IPS-NIHi11 (cell line): ENCODE measurements at places on chromosomes 13 and 19.

- DNase-seq = no peak
Measured at GRCh38 chr19:20060282-20060681, 17.5 kb upstream of the ZNF90 start.

- peak; percentile 46 for DNase-seq
Measured at GRCh38 chr19:32677657-32678056, 2.0 kb downstream of the RGS9BP start.

- DNase-seq = peak; percentile 66
Measured at GRCh38 chr19:48635263-48635965, 1.8 kb downstream of the DBP start.

DNA sequence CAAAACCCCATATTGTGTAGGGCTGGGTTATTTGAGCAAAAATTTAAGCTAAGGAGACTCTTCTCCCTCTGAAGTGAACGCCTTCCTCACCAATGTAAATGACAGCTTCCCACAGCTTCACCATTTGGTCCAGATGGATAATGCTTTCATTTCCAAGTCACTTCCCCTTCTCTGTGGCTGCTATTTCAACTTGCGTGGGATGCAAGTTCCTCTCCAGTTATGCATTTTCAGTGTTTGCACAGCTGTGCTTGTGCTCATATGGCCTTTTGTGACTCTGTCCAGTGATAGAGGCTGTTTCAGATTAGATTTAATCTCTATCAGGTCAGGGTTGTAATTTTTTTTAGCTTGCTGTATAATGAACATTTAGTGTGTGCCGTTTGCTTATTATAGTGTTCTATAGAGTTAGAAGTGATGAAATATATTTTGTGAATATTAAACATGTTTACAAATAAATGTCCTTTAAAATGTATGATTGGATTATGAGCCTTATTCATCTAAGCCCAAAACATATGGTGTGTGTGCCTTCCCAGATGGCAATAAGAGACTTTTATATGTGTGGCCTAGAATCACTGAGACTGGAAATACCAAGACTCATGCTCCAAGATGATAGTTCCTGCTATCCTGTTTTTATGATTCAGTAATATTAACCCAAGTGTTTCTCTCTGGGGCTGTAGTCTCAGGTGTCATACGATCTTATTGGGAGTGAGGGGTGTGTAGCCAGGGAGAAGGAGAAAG, 86.6 kb downstream of the TNFRSF19 start:
- DNase-seq = no peak

GRCh38 chr13:34430294-34430693, 511.8 kb upstream of the NBEA start:
- no peak for DNase-seq

DNA sequence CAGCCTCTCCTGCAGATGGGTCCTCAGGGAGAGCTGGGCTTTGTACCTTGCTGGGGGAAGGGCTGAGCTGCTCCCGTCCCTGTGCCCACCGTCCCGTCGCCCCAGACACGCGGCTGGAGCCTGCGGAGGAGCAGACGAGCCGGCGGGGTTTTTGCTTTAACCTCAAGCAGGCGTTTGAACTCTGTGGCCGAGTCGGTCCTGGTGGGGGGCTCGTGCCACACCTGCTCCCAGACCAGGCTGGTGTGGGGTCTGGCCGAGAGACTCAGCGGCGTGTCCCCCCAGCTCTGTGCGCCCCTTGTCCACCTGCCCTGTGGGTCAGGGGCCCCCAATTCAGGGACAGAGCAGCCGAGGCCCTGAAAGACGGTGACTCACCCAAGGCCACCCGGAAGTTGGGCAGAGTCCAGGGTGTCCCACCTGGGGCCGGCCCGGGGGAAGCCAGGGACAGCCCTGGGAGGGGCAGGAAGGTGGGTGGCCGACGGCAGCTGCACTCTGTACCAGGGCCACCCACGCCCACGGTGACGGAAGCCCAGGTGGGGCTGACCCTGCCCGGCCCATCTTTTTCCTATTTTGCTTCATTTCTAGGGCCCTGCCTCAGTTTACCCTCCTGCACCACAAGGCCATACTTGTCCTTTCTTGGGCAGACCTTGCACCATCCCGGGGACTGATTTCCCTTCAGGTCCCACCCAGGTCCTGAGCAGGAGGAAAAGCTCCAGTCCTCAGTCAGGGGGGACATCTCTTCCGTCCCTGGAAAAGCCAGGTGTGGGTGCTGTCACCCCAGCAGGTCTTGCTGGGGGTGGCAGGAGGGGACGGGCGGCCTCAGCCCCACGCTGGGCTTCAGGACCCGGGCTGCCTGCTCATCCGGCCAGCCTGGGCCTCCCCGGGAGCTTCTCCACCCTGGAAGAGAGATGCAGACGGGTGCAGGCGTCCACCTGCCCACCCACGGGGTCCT, 5.3 kb downstream of the EFNA2 start:
- DNase-seq = no peak

- no peak for DNase-seq
Measured at GRCh38 chr13:25827831-25828465, 223.9 kb downstream of the SHISA2 start.

DNA sequence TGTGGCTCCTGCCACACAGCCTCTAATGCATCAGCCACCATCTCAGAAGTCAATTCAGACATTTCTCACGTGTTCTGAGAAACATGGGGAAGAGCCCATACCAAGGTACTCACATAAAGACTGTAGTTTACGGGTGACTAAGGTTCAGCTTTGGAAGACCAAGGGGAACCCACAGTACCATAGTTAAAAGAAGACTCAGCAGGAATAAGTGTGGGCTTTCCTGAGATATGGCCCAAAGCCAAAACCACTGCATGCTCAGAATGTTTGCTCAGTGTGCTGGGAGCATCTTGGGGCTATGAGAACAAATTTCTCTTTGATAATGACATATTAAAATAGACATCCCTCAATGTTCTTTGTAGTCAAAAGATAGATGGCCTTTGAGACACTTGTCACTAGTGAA, 283.8 kb downstream of the DCT start:
- DNase-seq = no peak

GRCh38 chr13:51397262-51397941, 55.4 kb downstream of the INTS6 start:
- DNase-seq = peak; percentile 12

DNA sequence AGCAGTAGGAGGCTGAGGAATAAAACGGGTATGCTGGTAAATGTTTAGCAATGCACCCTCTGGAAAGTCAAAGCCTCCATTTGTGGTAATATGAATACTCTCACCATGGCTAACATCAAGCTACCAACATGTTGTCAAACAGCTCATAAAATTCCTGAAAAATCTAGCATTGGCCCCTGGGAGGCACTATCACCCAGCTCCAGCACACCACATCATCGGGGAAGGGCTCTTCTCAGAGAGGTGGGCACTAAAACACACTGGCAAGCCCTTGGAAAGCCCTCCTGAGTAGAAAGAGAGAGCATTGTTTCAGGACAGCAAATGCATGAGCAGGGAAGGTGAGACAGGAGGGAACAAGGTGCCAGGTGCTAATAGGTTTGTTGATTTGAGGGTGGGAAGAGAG, 53.9 kb upstream of the FLT1 start:
- DNase-seq = peak; percentile 45

GRCh38 chr13:59444210-59444857, 719.4 kb downstream of the DIAPH3 start:
- DNase-seq = no peak

DNA sequence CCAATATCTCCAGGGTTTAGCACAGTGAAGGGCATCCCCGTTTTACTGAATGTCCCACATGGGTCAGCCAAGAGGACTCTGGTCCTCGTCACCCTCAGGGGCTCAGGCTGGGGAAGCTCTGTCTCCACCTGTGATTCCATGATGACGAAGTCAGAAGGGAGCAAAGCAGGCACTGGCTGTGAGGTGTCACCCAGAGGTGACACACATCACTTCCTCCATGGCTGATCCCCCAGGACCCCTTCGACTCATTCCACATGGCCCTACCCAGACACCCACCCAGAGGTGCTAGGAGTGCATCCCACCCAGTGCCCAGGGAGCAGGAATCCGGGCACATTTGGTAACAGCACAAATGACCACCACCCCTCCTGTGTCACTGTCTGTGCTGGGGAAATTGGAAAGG, 145.2 kb upstream of the VSTM2B start:
- DNase-seq = no peak

DNA sequence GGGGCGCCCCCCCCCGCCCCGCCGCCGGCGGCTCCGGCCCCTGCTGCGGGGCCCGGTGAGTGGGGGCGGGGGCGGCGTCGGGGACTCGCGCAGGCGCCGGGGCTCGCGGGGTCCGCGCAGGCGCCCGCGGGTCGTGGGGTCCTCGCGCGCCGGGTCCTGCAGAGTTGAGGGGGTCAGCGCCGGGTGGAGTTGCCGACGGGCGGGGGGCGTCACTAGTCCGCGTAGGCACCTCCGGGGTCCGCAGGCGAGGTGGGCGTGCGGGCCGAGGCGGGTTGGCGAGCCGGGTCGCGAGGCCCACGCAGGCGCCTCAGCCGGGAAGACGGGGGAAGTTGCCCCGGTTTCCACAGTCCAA, 365 bp downstream of the PPP6R1 start:
- DNase-seq = peak; percentile 53

DNA sequence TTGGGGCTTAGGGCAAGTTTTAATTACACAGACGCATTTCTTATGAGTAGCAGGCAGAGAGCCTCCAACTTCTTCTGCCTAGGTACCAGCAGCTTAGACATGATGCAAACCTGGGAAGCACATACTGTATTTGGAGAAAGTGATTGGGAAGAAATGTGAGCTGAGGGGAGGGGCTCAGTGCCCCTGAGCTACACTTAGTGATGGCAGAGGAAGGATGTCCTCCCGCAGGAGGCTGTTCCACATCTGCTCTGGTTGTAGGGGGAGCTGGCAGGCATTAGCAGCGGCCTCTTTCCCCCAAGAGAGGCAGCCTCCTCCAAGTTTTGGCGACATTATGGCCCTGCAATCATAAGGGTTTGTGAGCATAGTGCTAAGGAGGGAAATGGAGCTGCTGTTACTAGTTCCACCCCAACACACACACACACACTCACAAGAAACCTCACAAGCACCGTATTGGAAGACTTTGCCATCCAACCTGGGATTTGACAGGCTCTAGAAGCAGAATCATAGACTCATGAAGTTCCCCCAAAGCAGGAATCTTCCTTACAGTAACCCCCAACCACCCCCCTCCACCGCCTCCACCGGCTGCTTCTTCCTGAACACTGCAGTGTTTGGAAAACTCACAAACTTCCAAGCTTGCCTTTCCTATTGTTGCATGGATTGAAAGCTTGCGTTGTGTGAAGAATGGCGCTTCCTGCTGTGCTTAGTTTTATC, 3.3 kb downstream of the ALOX5AP start:
- DNase-seq = peak; percentile 30

- DNase-seq = no peak
Measured at GRCh38 chr13:40979232-40979631, 39.9 kb downstream of the ELF1 start.

DNA sequence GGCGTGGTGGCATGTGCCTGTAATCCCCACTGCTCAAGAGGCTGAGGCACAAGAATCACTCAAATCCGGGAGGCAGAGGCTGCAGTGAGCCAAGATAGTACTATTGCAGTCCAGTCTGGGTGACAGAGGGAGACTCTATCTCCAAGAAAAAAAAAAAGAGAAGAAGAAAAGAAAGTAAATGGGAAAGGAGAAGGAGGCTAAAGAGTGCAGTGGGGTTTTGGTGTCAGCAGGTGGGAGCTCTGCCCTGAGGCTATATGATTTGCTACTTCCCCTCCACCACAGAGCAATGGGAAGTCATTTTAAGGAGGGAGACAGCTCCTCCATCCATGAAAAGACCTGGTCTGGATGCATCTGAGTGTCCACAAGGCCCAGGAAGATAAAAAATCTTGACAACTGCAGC, 23.1 kb downstream of the UNC13A start:
- no peak for DNase-seq

- DNase-seq = no peak
Measured at GRCh38 chr13:67466569-67466968, 236.4 kb upstream of the PCDH9 start.

- no peak for DNase-seq
Measured at GRCh38 chr19:38538793-38539528, 78.8 kb downstream of the MAP4K1 start.

DNA sequence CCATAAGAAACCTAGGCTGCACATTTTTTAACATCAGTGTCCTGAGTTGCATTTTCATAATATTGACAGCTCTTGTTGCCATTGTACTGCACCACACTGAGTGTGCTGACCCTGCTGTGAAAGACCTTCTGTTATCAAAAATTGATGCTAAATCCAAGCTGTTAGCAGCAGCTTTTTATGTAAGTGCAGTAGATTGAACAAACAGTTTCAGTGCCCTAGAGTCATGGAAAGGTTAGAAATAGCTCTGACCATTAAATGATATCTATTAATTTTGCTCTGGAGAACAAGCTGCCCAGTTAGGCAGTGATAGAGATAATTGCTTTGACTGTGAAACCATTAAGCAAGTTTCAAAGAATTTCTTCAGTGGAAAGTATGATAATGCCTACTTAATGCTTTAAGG, 1289.2 kb upstream of the PCDH20 start:
- no peak for DNase-seq

- no peak for DNase-seq
Measured at GRCh38 chr19:16368385-16369305, 44.0 kb downstream of the KLF2 start.

DNA sequence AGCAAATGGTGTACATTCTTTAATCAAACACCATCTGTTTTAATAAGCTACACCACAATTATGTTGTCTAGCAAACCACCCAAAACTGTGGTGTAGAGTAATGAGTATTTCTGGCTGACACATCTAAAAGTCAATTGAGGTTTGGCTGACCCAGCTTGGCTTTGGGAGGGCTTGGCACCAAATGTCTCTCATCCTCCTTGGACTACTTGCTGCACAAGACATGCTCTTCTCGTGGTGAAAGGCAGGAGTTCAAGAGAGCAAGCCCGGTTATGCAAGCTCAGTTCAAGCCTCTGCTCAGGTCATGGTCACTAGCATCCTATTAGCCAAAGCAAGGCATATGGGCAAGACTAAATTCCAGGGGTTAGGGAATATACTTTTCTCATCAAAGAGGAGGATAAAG, 37.1 kb downstream of the LACC1 start:
- no peak for DNase-seq

DNA sequence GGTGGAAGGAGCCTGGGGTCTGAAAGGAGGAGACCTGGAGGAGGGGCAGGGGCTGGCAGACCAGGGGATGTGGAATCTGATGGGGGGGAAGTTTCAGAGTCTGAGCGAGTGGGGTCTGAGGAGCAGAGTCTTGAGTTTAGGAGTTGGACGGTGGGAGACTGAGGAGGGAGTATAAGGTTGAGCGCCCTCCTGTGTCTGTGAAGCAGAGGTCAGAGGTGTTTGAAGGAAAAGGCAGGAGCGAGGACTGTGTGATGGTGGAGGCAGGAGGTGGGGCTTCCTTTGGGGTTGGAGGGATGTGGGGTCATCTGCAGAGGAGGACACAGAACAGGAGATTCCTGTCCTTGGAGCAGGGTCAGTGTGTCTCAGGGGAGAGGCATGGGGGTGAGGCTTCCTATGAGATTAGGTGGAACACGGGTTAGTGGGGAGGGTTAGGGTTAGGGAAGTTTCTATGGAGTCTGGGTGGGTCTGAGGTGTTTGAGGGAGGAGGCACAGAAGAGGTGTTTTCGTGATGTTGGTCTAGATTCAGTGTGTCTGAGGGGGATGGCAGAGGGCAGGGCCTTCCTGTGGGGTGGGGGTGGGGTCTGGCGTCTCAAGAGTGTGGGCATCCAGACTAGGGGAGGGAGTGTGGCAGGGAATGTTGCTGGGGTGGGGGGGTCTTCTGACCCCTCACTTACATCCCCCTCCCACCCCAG, 8.3 kb downstream of the RYR1 start:
- peak; percentile 77 for DNase-seq
